ENCODE measurements at places on chromosomes 1 and 21.
A peak's percentile ranks its signal among the peaks of the same experiment; 100 is the strongest.

- DNase-seq = no peak
Observed at GRCh38 chr1:80987106-80987505, 813.6 kb upstream of the ADGRL2 start.

DNA sequence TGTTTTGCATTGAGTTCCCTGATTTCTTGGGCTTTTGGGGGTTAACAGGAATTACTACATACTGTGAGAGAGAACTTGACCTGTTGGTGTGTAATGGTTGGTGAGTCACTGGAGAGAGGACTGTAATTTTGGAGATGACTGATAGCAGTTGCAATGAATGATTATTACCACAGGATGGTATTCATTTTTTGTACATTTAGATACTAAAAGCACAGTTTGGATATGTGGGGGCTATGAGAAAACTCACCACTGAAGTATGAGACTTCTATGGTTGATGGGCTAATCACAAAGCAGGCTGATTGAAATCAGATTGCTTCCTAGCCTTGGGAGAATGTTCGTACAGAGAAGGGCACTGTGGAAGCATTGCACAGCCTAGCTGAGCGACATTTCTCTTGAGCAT lies 1571.3 kb upstream of the PRMT6 start:
- no peak for DNase-seq

- DNase-seq = no peak
Observed at GRCh38 chr1:115687744-115688143, 46.0 kb downstream of the VANGL1 start.

- no peak for DNase-seq
Observed at GRCh38 chr1:51663105-51663504, 46.2 kb downstream of the OSBPL9 start.

- DNase-seq = no peak
Observed at GRCh38 chr1:6762060-6762459, 23.2 kb upstream of the CAMTA1 start.

- no peak for DNase-seq
Observed at GRCh38 chr1:54011316-54012007, 6.5 kb downstream of the LDLRAD1 start.

DNA sequence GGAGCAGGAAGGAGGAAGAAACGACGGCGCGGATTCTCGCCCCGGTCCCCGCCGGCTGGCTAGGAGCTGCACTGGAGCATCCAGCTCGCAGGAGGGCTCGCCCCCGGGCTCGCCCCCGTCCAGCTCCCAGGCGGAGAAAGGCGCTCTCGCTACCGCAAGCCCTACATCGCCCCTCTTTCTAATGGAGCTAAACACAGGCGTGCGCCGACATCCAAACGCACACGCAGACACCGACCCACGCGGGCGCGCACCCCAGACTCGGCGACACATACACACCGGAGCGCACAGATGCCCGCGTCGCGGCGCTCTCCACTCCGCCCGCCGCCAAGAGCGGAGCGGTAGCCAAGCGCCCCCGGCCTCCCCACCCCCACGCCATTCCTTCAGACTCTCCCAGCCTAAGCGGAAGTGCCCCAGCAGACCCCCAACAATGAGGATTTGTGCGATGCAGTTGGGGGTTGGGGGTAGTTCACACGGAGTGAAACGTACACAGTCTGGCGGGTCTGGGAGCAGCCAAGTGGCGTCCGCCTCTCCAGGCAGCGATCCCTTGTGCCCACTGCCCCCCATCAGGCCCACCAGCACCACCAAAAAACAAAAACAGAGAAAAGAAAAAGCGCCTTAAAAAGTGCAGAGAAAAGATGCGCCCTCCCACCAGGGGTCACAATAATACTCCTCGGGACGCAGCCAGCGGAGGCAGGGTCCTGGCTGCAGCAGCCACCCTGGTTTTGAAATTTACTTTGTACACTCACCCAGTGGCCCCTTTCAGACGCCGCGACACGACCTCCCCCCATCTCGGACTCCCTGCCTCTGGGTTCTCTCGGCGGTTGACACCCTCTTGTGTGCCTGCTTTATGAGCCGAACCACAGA lies 1.4 kb downstream of the DAB1 start:
- no peak for DNase-seq

GRCh38 chr1:40451238-40451585 lies 936 bp downstream of the ZFP69B start:
- no peak for DNase-seq

- no peak for DNase-seq
Observed at GRCh38 chr1:182662956-182663355, 21.4 kb downstream of the RGS8 start.

DNA sequence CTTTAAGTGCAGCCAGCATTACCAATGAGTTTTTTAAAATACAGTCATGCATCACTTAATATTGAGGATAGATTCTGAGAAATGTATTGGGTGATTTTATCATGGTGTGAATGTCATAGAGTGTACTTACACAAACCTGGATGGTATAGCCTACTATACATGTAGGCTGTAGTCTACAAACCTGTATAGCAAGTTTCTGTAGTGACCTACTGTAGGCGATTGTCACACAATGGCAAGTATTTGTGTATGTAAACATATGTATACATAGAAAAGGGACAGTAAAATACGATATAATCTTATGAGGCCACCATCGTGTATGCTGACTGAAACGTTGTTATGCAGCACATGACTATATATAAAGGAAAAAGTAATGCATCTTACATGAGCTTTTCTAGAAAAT lies 48.2 kb downstream of the RPE65 start:
- DNase-seq = no peak

GRCh38 chr1:93483606-93484005 lies 35.7 kb downstream of the FNBP1L start:
- DNase-seq = no peak

GRCh38 chr1:3013371-3014049 lies 7.8 kb upstream of the ACTRT2 start:
- DNase-seq = no peak

- DNase-seq = peak; percentile 46
Observed at GRCh38 chr1:109887884-109888283, 22.8 kb upstream of the CSF1 start.

DNA sequence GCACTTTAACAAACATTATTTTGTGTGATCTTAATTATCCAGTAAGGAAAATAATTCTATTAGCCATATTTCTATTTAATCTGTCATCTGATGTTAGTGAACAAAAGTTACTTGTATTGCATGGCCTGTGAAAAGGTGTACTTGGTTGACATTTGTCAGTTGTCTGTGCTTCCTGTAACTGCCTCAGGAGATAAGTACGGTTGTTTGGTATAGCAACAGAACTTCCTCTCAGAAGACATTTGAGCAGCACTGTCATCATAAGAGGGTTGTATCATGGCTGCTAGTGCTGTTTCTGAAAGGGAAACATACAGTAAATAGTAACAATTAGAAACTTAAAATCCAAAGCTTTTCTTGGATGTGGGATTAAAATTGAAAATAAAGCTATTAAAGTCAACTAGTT lies 3.4 kb downstream of the BLZF1 start:
- DNase-seq = peak; percentile 26

- no peak for DNase-seq
Observed at GRCh38 chr1:21052034-21052433, 124.7 kb downstream of the EIF4G3 start.

DNA sequence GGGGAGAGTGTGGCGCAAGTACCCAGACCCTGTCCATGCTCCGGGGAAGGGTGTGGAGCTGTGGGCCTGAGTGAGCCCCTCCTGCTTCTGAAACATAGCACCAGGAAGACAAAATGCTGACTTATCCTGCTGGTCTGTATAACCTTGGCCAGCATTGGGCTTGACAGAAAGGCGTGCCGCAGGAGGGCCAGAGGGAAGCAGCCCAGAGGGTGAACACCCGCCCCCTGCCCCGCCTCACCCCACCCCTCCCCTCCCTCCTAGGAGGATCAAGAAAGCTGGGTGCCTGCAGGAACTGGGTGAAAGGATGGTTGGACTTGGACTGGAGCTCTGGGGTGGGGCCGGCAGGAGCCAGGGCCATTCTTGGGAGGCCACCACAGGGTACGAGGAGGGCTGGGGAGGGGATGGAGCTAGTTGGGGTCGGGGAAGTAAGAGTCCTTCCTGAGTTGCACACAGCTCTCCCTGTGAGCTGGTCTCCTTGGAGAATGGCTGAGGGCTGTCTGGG lies 27.1 kb downstream of the PTPRF start:
- DNase-seq = no peak

GRCh38 chr1:225250432-225250831 lies 177.4 kb downstream of the LBR start:
- DNase-seq = peak; percentile 97

- peak; percentile 10 for DNase-seq
Observed at GRCh38 chr1:166258017-166258416, 91.2 kb upstream of the FAM78B start.

DNA sequence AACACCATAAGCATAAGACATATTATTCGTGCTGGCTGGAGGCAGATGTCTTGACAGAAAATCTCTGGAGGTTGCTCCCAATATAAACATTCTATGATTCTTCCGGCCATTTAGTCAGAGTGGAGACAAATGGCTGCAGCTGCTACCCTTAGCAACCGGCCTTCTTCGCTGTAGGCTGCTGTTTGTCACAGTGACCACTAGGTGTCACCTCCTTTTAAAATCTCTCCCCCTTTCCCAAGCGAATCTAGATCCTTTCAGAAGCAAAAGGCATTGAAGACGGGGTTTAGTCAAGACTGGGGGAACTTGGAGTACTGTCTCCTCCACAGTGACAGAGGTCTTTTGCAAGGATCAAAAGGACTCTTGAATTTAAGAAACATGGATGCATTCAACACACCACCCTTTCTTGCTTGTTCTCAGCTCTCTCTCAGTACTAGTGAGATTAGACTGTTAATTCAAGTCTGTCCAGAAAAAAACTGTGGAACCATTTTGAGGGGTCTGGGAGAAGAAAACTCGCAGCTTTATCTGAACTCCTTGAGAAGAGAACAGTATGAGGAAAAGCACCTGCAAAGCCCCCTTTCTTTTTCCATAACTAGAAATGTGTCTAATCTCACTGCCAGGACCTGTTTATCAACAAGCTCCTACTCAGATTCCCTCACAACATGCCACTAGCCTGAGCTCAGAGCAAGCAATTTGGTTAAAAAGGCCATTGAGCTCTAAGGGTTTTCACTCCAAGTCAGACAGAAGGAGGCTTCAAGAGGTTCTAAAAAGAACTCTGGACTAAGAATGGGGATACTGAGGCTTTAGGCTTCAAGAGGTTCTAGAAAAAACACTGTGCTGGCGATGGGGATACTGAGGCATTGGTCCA lies 408.3 kb upstream of the PLXNA2 start:
- DNase-seq = peak; percentile 60

- no peak for DNase-seq
Observed at GRCh38 chr1:119554183-119554582, 47.2 kb downstream of the HSD3B1 start.

DNA sequence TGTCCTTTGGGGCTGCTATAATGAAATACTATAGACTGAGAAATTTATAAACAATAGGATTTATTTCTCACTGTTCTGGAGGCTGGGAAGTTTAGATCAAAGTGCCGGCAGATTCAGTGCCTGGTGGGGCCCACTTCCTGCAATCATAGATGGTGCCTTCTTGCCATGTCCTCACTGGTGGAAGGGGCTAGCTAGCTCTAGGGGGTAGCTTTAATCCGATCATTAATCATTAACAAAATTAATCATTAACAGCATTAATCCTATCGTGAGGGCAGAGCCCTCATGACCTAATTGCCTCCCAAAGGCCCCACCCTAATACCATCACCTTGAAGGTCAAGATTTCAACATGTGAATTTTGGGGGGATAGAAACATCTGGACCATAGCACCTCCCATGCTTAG lies 124.3 kb downstream of the TRABD2B start:
- DNase-seq = no peak

DNA sequence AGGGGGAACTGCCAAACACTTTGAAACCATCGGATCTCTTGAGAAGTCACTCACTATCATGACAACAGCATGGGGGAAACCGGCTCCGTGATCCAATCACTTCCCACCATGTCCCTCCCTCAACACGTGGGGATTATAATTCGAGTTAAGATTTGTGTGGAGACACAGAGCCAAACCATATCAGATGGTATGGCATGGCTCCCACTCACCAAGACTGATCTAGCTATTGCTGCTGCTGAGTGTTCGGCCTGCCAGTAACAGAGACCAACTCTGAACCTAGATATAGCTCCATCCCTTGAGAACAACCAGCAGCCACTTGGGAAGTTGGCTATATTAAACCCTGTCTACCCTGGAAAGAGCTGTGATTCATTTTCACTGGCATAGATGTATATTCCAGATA lies 49.4 kb downstream of the CDCP2 start:
- no peak for DNase-seq

All from NB4 (cell line).